ENCODE measurements at places on chromosomes 13 and 19.

DNA sequence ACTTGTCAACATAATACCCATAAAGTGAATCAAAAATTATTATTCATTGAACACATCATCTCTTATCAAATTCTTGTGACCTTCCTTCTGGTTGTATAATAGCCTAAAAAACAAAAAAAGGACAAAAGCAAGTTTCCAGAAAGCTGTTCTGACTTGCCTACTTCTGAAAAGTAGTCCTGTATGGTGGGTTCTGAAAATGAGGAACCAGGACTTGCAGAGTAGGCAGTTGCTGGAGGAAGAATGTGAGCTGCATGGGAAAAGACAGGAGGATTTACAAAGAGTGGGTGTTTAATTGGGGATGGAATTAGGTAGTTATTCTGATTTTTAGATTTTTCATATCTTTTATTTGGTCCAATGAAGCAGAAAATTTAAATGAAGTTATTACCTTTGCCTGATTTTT, 56.7 kb downstream of the RCBTB2 start:
- no peak for DNase-seq

GRCh38 chr13:30157616-30157993, 149.7 kb downstream of the KATNAL1 start:
- DNase-seq: no peak

DNA sequence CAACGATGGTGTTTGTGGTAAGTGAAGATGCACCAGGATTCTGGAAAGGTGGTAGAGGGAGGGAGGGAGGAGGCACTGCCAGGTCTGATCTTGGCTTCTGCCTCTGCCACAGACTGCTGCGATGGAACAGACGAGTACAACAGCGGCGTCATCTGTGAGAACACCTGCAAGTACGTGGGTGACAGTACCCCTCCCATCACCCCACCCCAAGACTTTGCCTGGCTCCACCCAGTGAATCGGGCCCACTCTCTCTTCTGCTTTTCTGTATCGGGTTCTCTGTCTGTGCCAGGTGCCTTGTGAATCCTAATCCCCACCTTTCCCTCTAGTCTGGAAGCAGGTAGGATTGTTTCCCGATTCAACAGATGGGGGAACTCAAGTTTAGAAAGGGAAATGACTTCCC, 2.5 kb downstream of the PRKCSH start:
- DNase-seq: no peak

DNA sequence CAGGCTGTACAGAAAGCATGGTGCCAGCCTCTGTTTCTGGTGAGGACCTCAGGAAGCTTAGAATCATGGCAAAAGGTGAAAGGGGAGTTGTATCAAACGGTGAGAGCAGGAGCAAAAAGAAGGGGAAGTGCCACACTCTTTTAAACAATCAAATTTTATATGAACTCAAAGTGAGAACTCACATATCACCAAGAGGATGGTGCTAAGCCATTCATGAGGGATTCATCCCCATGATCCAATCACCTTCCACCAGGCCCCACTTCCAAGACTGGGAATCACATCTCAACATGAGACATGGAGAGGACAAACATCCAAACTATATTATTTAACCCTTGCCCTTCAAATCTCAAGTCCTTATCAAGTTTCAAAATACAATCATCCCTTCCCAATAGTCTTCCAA, 836.7 kb downstream of the SLITRK5 start:
- DNase-seq: no peak

- no peak for DNase-seq
These were observed 16.0 kb downstream of the CSNK1G2 start for GRCh38 chr19:1956868-1957492.

DNA sequence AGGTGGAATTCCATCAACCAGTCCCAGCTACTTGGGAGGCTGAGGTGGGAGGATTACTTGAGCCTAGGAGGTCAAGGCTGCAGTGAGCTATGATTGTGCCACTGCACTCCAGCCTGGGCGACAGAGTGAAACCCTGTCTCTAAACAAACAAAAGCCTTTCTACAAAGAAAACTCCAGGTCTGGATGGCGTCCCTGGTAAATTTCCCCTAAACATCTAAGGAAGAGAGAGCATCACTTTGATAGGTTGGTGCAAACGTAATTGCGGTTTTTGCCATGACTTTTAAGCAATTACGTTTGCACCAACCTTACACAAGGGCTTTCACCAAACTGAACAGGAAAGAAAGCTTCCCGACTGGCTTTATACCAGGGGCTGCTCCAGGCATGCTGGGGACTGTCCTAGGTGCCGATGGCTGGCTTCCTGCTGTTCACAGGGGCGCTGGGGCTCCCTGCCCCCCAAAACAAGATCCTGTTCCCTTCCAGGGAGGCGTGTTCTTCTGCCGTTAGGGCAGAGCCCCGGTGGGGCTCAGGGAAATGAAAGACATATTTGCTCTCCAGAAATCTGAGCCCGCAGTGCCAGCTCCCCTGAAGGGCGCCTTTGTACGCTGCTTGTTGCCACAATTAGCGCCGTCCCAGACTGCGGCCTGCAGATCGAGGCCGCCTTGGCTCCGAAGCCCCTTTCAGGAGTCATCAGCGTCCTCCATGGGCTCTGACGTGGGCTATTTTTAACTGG, 38.7 kb upstream of the KLF2 start:
- DNase-seq: no peak

DNA sequence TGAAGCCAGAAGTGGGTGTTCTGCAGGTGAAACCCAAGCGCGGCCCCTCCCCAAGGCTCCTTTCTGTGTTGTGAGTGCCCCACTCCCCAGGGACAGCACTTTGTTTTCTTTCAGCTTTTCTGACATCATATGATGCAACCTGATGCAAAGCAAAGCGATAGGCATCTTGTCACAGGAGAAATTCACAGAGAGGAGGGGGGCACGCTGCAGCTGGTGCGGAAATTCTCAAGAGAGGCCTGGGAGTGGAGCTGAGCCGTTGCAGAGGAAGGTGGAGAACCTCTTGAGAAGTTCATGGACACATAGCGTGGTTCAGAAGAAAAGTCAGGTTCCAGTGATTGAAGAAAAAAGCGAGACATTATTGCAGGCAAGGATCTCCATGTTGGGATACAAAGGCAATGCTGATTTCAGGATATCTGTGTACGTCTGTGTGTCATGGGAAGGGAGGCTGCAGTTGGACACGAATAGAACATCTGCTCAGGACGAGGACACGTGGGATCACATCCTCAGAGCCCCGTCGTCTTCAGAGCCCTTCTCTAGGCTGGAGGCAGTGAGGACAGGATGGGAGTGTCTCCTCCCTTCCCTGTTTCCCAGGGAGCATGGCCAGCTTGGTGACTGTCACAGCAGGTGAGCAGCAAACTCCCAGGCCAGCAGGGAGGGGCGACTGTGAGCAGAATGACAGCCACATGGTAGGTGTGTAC, 79.2 kb downstream of the IRS2 start:
- no peak for DNase-seq

DNA sequence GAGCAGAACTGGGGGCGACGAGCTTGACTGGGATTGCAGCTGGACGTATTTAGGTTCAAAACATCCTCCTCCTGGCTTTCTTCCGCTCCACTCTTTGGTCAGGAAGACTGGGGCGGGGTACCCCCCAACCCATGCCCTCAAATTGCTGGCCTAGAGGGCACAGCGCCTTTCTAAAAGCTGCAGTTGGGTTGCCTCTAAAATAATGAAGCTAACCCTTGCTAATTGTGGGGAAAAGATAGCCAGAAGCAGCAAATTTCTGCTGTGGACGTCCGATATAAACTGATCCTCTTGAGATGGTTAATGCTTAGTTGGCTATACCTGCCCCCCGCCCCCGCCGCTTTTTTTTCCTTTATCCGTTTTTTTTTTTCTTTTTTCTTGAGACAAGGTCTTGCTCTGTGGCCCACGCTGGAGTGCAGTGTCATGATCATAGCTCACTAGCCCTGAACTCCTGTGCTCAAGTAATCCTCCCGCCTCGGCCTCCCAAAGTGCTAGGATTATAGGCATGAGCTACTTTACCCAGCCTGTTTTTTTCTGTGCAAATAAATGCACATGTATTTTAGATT, 754 bp upstream of the CHERP start:
- DNase-seq: no peak

GRCh38 chr13:80603351-80603750, 262.4 kb upstream of the SPRY2 start:
- no peak for DNase-seq

- DNase-seq: no peak
These were observed 17.0 kb downstream of the PAK4 start for GRCh38 chr19:39142630-39143029.

GRCh38 chr13:58051807-58052375, 420.3 kb downstream of the PCDH17 start:
- DNase-seq: no peak

- no peak for DNase-seq
These were observed 1674.2 kb downstream of the PCDH9 start for GRCh38 chr13:65555962-65556361.

DNA sequence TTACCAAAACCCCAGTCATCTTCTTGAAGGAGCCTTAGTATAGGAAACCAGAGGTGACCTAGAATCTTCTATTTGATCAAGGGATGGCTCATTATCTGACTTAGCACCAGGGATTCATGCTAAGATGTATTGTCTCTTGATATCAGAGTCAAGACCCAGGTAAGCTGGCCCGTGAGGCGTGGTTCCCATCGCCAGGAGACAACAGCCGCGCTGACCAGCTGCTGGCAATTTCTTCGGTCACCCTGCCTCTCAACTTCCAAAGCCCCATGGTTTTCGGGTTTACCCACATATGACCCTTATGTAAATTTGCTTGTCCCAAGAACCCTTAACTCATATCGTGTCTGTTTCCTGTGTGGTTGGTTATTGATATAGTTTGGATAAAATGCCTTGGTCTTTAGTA, 77.7 kb upstream of the VSTM2B start:
- no peak for DNase-seq

DNA sequence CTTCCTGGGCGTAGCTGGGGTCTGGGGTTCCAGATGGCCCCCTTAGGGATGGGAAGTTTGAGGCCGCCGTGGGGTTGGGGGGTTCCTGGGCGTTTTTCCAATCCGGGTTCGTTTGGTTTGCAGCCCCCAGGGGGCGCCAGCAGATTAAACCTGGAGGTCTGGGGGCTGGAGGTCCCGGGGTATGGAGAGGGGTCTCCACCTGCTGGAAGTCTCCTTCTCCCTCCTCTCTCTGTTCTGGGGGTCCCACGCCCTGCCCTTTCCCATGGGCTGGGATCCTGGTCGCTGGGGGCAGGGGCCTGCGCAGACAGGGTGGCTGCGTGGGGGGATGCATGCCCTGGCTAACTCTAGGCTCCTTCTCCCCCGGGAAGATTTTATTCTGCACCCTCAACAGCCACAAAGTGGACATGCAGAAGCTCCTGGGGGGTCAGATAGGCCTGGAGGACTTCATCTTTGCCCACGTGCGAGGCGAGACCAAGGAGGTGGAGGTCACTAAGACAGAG, 899 bp downstream of the GIPC3 start:
- DNase-seq: no peak

- DNase-seq: no peak
These were observed 23.6 kb upstream of the CEBPA start for GRCh38 chr19:33325920-33326319.

- no peak for DNase-seq
These were observed 148.5 kb downstream of the ZNF486 start for GRCh38 chr19:20315543-20315942.

GRCh38 chr13:110949628-110950027, 34.8 kb upstream of the ANKRD10 start:
- DNase-seq: no peak

- no peak for DNase-seq
These were observed 7.3 kb downstream of the METTL21C start for GRCh38 chr13:102687520-102687919.

DNA sequence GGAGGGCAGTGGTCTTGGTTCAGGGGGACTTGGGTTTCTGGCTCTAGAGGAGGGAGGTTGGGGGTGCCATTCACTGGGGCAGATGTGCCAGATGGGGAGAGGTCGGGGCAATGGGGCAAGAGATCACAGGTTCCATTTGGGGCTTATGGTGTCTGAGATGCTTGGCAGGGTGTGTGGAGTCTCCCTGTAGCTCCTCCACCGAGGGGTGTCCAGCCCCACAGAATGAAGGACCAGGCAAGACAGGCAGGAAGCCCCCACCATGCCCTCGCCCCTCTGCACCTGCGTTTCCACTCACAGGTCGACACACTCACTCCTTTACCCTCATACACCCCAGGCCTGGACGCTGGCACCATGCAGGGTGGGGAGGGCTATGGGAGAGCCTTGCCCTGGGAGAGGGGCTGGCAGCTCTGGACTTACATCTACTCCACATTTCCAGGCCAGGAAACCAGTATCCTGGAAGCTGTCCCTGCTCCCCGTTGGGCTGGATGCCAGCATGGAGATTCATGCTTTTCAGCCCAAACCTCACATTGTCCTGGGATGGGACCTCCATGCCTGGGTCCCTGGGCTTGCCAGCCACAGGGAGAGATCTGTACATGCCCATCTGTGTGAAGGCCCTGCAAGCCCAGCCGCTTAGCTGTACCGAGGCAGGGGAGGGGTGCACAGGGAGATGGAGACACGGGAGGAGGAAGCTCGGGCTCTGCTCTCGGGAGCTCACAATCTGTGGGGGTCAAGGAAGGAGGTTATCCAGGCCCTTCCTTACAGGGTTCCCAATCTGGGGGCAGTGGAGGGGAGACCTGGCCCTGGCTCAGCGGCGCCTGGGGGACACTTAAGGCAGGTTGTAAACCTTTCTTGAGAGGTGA, 77.1 kb downstream of the CHST8 start:
- DNase-seq: no peak

GRCh38 chr13:71312923-71313322, 554.1 kb downstream of the DACH1 start:
- DNase-seq: no peak

DNA sequence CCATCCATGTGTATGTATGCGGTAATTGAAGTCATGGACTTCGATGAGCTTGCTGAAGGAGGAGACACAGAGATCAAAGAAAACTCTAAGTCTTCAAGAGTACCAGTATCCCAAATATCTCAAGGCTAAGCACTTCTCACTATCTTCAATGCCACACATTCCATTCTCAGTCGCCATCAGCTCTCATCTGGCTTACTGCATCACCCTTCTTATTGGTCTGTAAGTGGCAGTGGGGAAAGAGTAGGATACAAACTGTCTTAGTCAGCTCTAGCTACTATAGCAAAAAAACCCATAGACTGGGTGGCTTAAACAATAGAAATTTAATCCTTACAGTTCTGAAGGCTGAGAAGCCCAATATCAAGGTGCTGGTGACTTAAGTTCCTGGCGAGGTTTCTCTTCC, 218.7 kb downstream of the POSTN start:
- DNase-seq: no peak

- no peak for DNase-seq
These were observed 132.6 kb upstream of the USP29 start for GRCh38 chr19:56987184-56987583.

GRCh38 chr13:112761701-112762689, 72.2 kb downstream of the ATP11A start:
- no peak for DNase-seq

- no peak for DNase-seq
These were observed 270.5 kb downstream of the DCLK1 start for GRCh38 chr13:35860661-35861060.

DNA sequence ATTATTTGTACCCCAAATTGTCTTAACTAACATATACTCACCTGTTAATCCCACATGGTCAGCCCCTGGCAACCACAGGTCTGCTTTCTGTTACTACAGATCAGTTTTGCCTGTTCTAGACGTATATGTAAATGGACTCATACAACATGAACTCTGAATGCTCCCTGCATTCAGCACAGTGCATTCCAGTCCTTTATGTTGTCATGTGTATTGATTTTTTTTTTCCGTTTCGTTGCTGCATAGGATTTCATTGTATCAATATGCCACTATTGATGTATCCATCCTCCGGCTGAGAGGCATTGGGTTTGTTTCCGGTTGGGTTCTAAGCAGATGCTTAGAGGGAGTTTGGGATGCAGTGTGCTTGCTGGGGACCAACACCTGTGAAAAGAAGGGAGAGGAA, 36.1 kb upstream of the TNFRSF19 start:
- DNase-seq: no peak

GRCh38 chr13:99956473-99957349, 14.9 kb downstream of the ZIC5 start:
- no peak for DNase-seq
